ENCODE measurements at places on chromosomes 2 and 18.
A peak's percentile ranks its signal among the peaks of the same experiment; 100 is the strongest.

DNA sequence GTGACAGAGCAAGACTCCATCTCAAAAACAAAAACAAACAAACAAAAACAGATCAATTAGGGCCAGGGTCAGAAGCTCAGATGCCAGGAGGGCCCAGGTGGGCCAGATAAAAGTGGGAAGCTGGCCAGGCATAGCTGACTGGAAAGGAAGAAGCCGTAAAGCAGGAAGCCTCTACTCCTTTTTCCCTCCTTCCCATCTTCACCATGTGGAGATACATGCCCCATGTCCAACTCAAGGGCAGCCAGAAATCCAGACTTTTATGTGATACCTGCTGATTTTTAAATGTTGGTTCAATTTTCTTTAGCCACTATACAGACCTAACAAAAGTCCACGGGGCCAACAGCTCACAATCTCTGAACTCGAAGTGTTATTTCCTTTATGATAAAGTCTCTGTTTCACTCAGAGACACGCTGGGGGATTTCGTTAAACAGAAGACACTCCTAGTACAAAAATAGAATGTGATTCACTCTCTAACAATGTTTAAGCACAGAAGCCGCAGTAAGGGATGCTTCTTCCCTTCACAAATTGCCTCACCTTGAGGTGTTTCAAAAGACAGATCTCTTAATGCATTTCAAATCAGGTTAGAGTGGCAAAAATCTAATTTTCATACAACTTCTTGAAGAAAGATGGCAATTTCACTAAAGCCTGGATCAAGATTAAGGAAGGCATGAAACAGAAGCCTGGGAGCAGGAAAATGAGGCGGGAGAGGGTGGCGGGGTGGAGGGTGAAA is 14.0 kb downstream of the TMEM247 start:
- peak; percentile 74 for DNase-seq

- peak; percentile 71 for DNase-seq
Measured at GRCh38 chr2:86078774-86079545, 26.7 kb downstream of the POLR1A start.

DNA sequence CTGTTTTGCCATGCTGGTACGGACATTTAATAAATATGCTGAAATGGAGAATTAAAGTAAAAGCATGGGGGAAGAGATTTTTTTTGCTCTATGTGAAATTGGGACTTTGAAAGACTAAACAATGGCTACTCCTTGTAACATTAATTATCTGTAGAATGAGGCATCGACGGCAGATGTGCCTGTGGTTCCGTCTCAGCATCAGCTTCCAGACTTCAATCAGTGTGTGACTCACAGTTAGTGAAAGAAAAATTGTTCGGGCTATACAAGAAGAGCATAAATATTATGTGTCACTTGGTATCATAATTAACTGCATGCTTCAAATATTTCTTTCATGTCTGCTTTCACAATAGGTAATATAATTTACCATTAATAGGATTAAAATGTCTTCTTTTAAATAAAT is 117.0 kb upstream of the SMIM21 start:
- peak; percentile 69 for DNase-seq

DNA sequence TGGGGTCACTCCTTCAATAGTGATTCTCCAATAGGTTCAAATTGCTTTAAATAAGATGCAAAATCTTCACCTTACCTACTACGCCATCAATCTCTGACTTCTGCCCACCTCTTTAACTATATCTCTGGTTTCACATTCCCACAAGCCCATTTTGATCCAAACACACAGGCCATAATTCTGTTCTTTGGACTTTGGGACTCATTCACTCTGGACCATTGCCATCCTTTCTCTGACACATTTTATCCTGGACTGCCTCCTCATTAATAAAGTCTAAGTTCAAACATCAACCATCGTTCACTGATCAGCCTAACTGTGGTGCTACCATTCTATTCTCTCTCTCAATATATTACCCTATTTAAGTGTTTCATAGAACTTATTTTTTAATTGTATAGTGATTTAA is 332.2 kb downstream of the GALNT13 start:
- no peak for DNase-seq

GRCh38 chr18:59466980-59467379 is 107.9 kb upstream of the LMAN1 start:
- DNase-seq = no peak

Measured in GM03348 (cell line).